ENCODE measurements at places on chromosomes 3 and 15. TPM values are rescaled to one million over a fixed set of nuclear protein-coding genes. Genes with fewer than 3 reads are reported as not detected.

The GP5 gene
- total RNA-seq = 0.09 TPM

The MYRIP gene
- total RNA-seq = 0.48 TPM

The SHC4 gene
- total RNA-seq = 4.9 TPM

DNA sequence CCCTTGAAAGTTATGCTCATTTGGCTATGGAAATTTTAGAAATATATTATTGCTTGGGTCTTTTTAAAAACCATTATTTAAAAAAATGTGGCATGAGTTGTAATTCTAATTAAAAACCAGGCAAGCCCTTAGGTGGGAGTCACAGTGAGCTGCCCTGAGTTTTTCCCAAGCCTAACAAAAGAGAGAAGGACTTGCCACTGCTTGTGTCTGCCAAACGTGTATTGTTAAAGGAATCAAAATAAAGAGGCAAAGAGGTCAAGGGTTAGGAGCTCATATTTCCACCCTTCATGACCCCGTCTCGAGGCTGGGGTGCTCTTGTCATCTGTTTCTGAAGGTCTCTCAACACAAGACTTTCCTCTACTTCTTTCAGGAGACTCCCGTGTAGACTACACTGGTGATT lies 321.1 kb downstream of the ZIC1 start:
- DNase-seq = no peak

The NPAP1 gene
- 0.30 TPM for total RNA-seq
